Heart left ventricle (tissue), 16 donors: ENCODE measurements at places on chromosomes 5 and 9. TPM values are rescaled to one million over a fixed set of nuclear protein-coding genes. Genes with fewer than 3 reads are reported as not detected.

The AP3B1 gene
- 27.0 TPM for total RNA-seq

The NUP214 gene
- 25.7 TPM for total RNA-seq

The FGF18 gene
- total RNA-seq = 7.1 TPM

The THBS4 gene
- total RNA-seq = 165 TPM

The SLC36A3 gene
- not detected for total RNA-seq

The MTRR gene
- total RNA-seq = 33.8 TPM

GRCh38 chr5:133840168-133840567, 128.3 kb downstream of the C5orf15 start:
- no peak for DNase-seq

GRCh38 chr9:97794666-97795065, 58.4 kb upstream of the FOXE1 start:
- DNase-seq = no peak

DNA sequence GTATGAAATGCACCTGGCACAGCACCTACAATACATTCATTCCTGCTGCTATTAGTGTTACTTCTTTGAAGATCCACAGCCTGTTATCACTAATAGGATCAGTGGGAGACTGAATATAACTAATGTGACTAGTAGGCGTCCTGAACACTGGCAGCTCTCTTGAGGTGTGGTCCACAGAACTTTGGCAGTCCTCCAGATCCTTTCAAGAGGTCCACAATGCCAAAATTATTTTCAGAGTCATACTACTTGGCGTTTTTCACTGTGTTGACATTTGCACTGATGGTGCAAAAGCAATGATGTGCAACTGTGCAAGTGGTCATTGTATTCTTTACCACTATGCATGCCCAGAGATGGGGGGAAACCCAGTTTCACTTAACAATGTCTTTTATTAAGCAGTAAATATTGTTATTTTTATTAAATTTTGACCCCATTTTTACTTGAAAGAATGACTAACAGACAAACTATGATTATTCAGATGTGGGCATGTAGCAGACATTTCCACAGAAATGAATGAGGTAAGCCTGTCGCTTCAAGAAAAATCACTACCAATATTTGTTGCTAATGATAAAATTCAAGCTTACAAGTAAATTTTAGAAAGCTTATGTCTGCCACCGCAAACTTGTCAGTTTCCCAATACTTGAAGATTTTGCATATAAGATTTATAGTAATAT, 48.9 kb downstream of the ADRB2 start:
- no peak for DNase-seq

GRCh38 chr9:131982671-131983239, 96.9 kb downstream of the MED27 start:
- no peak for DNase-seq

DNA sequence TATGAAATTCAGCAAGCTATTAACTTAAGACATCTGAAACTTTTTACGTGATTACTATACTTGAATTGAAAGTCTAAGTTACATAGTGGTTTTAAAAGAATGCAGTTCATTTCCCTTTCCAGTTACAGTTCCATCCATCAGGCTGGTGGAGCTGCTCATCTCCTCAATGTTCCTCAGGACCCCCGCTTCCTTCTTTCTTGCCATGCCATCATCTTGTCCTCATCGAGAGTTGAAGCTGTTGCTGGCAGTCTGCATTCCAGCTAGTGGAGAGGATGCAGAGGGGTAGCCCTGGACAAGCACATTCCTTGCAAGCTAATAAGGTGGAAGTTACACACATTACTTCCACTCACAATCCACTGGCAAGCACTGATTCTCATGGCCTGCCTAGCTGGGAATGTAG, 8.8 kb upstream of the RNF183 start:
- no peak for DNase-seq

DNA sequence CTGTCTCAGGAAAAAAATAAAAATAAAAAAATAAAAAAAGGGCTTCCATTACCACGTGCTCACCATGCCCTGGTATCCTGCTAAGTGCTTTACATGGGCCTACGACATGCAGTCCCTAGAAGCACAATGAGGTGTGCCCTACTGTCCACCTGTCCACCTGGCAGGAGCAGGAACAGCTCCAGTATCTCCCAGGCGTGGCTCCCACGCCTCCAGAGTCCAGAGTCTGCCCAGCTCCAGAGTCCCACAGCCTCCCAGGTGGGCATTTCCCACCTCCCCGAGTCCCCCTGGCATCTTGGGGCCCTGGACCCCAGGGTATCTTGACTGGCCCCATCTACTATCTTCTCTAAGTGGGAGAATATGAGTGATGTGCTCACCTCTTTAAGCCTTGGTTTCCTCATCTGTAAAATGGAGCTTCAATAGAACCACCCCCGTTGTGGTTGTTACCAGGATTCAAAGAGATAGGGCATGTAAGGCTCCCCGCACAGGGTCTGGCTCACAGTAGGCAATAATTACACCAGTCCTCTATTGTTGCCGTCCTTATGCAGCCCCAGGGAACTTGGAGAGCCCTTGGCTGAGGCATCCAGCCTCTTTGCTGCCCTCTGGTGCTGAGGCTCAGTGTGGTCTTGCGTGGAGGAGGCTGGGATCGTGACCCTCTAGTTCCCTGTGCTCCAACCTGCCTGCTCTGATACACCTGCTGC, 8.9 kb downstream of the CXCL14 start:
- no peak for DNase-seq

DNA sequence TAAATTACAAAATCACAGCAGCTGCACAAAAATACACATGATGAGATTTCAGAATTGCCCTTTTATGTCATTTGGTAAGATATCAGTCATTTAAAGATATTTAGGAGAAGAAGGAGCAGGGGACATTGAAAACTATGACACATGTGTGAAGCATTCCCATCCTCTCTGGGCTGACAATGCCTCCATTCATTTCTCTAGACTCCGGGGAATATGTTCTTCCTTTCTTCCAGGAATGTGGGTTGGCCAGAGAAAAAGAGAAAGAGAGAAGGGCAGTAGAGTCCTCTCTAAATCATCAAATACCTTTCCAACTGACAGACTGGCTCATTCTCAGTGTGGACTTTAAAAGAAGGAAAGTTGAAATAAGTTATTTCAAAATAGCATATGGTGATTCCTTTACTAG, 205.6 kb upstream of the ADAMTSL1 start:
- no peak for DNase-seq

DNA sequence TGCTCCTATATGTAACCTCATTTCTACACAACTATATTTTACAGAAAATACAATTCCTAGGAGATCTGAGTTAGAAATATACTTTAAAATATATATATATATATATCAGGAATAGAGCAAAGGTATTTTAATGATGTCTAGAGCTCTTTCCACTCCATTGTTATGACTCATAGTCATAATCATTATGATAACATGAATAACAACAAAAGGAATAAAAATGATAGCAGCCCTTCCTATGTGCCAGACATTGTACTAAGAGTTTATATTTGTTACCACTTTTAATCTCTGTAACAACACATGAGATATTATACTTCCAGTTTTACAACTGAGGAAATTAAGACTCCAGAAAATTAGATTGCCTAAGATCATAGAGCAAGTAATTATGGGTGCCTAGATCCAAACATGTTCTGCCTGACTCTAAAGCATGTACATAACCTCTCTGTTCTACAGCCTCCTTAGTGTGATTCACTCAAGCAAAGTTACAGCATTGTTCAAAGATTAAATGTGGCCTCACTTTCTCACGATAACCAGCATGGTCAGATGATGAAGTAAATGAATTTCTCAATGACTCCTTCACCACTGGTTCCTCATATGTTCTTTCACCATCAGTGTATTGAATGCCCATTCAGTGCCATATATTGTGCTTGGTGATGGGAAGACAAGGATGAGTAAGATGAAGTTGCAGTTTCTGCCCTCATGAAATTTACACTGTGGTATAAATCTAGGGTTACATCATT, 452.1 kb downstream of the EFNA5 start:
- DNase-seq = no peak

DNA sequence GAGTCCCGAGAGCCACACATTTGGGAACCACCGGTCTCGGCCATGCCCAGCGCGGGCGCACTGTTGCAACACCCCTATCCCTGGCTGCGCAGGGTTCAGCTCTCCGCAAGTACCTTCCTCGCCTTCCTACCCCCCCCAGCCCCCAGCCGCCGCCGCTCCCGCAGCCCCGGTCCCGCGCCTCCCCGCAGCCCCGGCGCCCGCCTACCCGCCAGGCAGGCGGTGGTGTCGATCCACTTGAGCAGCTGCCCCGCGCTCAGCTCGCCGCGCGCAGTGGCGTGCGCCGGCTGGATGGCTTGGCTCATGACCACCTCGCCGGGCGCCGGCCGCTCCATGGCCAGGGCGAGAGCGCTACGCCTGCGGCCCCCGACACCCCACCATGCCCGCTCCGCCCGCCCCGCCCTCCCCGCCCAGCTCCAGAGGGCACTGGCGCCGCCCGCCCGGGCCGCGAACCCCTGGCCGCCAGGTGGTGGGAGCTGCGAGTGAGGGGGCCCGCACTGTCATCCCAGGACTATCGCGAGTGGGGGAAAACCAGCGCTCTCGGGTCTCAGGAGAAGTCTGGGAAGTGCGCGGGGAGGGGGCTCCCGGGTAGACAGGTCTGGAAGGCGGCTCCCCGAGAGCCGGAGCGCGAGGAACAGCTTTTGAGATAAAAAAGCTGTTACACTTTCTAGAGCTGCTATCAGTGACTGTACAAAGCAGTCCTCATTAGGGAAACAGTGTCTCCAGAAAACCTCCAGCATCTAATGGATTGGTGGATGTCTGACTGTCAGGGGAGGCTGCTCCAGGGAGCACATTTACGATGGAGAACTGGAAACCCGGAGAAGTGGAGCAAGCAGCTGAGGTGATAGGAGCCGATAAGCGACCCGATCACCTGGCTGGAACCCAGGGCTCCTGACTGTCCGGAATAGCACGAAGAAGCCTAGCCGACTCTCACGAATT, at the start of gene ACOT12:
Gene ACOT12 (minus strand): TSS at position 352 of the 936 bp plus-strand sequence. CDS start 20 bp downstream, at position 332.
- no peak for DNase-seq

GRCh38 chr5:2482778-2483177, 268.7 kb downstream of the IRX2 start:
- no peak for DNase-seq

DNA sequence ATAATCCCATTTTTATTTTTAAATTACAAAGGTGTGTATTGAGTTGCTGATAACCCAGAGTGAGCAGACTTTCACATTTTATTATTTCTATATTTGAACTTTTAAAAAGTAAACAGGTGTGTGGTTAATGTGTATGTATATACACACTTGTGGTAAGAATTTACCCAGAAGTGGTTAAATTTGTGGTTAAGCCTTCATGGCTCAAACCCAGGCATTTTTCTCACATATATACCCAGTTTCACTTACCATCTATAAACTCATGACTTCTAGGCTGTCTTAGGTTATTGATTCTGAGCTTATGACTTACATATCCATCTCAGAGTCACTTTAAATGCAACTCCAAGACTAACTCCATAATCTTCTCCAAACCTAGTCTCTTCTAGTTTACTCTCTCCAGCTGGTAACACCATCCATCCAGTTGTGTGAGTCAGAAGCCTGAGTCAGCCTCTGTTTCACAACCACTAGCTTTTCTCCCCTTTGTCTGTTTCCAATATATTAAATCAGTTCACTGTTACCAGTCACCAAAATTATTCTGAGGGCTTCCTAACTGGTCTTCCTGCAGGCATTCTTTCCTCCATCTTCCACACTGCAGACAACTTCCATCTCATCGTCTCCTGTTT, 20.2 kb downstream of the ZBED3 start:
- no peak for DNase-seq

- DNase-seq = no peak
These were observed 6.8 kb downstream of the TTC39B start for GRCh38 chr9:15300218-15300617.

DNA sequence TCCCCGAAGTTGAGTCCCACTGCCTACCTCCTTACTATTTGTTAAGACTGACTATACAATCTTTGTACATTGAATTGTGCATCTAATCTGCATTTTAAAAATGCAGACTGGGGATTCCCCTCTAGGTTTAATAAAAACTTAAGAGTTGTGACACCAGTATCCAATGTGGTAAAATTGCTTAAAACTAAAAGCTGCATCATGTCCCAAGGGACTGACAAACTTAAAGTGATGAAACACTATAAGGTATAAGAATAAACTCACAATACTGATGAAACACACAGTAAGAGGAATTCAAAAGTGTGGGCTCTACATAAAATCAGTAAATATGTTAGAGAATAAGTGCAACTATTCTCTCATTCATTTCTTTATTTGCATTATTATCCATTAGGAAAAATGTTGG, 1905.1 kb downstream of the MAT2B start:
- DNase-seq = no peak

DNA sequence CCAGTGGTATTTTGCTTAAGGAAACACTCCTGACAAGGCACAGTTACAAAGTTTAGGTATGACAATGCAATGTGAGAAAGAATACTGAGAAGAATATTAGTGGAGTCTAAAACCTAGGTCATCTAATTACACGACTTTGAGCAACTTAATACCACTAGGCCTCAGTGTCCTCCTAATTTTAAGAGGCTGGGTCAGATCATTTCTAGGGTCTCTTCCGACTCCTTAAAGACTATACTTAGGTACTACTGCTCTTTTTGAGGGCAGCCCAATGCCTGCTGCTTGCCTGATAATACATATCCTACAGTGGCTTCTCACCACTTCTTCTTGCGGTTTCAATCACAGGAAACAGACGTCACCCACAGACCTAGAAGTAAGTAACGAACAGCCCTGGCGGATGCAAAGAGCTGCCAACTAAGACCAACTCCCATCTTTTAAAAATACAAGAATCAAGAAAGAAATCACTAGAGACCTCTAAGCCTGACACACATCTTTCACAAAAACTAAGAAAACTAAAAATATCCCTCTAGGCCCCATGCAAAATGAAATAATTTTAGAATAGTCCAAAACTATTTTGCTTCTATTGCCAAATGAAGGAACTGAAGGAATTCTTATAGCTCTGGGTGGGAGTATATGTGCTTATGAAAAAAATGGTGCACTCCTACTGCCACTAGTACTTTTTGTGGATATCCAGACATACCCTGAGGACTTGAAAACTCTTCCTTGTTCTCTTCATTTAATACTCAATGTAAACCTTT, 13.1 kb downstream of the DIAPH1 start:
- DNase-seq = peak; percentile 63

GRCh38 chr5:116377276-116378006, 197.2 kb downstream of the SEMA6A start:
- DNase-seq = no peak

DNA sequence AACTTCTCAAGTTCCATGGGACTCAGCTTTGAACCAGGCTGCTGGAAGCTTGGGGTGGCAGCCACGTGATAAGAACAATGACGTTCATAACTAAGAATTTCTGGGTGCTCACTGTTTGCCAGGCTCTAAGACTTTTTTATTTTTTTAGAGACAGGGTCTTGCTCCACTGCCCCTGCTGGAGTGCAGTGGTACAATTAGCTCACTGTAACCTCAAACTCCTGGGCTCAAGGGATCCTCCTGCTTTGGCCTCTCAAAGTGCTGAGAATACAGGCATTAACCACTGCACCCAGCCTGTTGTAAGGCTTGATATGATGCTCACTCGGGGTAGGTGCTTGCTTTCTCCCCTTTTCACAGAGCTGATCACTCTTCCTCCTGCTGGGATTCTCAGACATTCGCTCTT, 38.7 kb downstream of the PTPN3 start:
- DNase-seq = no peak

GRCh38 chr5:133192716-133193115, 140.9 kb downstream of the HSPA4 start:
- no peak for DNase-seq
